Karpas-422 (cell line): ENCODE measurements at places on chromosomes 7 and 10. TPM values are rescaled to one million over a fixed set of nuclear protein-coding genes. Genes with fewer than 3 reads are reported as not detected.

The PIK3CG gene
- 87.6 and 118 TPM in 2 replicates for total RNA-seq

The OR2A7 gene
- total RNA-seq, result not detected in 2 replicates

The SUPV3L1 gene
- 37.6 and 42.0 TPM in 2 replicates for total RNA-seq

The ZSWIM8 gene
- total RNA-seq, result 33.0 and 49.5 TPM in 2 replicates

The WNT8B gene
- total RNA-seq, result not detected in 2 replicates

The GDF2 gene
- total RNA-seq, result not detected in 2 replicates

GRCh38 chr10:68784476-68784875 is 42.9 kb upstream of the STOX1 start:
- DNase-seq, result no peak

DNA sequence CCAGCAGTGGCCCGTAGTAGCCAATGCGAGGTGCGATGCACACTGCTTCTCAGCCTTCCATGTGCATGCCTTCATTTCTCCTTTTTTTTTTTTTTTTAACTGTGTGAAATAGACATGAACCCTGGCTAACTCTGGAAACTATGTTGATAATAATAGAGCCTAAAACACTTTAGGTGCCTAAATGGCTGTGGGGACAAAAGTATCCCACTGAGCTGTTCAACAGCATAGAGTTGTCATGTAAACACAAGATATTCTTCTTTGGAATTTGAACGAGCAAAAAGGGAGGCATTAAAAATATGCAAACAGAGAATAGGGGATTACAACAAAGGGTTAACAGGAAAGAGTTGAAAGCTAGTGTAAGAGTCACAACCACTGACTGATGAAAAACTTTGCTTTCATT is 162.1 kb upstream of the NOBOX start:
- DNase-seq, result no peak

GRCh38 chr7:142320883-142321282 is 63.0 kb upstream of the PRSS58 start:
- DNase-seq, result no peak

DNA sequence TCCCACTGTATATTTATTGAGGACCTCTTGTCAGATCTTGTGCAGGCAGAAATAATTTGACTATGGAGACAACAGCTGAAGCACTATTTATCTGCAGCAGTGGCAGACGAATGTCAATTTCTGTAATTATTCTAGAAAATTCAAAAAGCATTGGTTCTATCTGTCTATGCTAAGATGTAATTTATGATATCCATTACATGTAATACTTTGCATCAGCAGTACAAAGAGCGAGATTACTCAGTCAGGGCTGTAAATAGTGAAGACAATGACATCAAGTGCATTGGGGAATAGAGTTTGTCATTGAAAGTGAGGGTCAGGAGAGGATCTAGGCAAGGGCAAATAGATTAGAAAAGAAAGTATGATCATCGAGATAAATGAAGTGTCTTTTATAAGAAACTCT is 508.2 kb downstream of the ZWINT start:
- DNase-seq, result no peak

DNA sequence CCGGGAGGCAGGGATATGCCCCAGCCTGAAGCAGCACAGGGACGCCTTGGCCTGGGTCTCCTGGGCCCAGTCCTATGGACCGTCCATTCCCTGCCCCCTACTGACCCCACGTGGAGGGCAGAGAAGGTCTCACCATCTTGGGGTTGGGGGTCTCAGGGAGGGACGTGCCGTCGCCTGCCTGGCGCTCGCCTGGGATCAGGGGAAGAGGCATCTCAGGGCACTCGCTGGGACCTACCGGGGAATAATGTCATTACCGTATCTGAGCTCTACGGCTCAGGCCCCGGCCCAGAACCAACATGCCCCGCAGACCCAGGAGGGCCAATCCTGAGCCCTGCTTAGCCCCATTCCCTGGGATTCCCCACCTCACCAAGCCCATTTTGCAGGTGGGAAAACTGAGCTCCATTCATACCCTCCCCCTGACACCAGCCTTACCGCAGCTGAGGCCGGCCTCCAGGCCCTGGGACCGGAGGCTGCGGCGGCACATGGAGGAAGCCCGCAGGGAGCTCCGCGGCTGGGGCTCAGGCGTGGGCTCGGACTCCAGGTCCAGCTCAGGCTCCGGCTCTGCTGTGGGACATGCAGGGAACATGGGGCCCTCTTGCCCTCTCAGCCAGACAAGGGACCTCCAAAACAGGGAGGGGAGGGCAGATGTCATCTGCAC is 40.7 kb downstream of the GRID2IP start:
- no peak for DNase-seq

DNA sequence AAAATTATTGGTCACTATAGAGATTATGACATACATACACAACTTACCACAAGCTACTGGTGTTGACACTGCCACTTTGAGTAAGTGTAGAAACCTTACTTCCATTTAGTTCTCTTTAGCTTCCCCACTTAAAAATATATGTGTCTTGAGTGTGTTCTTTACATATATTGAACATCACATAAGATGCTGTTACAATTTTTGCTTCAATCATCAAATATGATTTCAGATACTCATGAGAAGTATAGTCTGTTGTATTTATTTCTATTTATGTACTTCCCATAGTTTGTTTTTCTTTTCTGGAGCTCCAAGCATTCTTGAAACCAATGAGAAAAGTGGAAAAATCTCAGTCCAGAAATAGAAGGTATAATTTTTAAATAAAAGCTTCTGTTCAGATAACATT is 102.7 kb upstream of the SDK1 start:
- DNase-seq, result no peak

DNA sequence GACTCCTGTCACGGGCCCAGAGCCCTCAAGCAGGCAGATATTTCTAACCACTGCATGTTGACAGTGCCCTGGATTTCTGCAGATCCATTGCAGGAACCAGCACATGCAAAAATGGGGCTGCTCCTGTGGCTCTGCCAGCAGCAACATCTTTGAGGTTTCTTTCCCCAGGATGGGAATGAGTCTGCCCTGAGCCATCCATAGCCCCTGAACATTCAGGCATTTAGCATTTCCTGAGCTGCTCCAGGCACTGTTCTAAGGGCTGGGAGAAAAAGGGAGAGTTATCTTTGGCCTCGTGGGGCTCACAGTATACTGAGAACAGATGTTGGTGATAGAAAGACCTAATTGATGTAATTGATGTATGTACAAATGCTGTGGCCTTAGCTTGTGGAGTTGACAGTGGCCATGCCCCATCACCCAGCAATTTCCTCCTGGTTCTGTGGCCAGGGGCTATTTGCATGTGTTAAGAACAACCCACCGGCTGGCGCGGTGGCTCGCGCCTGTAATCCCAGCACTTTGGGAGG is 66.0 kb upstream of the LRRC4 start:
- no peak for DNase-seq

GRCh38 chr7:2299870-2300512 is 14.2 kb downstream of the SNX8 start:
- no peak for DNase-seq

DNA sequence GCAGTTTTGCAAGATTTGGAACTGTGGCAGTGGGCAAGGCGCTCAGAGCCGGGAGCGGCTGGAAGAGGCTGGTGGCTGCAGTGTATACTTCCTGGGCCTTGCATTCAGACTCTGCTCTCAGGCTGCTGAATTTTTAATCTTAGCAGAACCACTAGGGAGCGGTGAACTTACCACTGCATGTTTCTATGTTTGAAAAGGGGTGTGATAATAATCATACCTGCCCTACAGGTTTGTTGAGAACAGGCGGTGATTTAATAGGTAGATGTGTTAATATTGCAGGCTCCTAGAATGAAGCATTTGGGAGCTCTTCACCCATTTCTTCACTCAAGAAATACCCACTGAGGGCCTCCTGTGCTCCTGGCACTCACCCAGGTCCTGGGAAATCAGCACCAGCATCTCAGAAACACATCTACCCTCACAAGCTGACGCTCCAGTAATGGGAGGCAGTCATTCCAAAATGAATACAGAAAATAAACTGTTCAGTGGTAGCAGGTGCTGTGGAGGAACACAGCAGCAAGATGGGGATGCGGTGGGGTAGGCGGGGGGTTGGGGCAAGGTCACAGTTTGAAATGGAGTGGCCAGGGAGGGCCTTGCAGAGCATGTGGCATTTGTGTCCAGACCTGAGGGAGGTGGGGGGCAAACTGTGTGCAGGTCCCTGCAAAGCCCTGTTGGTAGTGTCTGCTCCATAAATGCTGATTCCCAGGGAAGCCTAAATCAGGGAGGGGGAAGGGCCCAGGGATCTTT is 41.0 kb downstream of the VWA2 start:
- no peak for DNase-seq

DNA sequence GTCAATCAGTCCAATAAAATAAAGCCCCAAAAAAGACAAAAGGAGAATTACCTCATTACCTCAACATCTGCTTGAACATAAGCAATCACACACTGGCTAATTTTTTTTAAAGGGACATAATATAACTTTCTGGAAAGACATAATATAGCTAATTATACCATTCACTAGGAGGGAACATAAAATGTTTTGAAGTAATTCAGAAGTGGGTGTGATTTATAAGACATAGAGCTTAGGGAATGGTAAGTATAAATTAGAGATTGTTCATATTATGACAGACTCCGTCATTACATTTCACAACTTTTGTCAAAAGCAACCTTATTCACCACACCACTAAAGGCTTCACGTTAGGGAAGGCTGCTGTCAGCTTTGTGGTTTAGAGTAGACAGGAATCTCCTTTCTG is 3.8 kb downstream of the SHTN1 start:
- DNase-seq, result no peak

- no peak for DNase-seq
These were observed 6.6 kb downstream of the TTYH3 start for GRCh38 chr7:2638224-2638991.

- no peak for DNase-seq
These were observed 149.8 kb upstream of the WNT16 start for GRCh38 chr7:121178869-121179497.

GRCh38 chr10:12984165-12984747 is 17.3 kb downstream of the CCDC3 start:
- peak; percentile 85 for DNase-seq

- no peak for DNase-seq
These were observed 572.8 kb downstream of the INHBA start for GRCh38 chr7:41130086-41130485.

DNA sequence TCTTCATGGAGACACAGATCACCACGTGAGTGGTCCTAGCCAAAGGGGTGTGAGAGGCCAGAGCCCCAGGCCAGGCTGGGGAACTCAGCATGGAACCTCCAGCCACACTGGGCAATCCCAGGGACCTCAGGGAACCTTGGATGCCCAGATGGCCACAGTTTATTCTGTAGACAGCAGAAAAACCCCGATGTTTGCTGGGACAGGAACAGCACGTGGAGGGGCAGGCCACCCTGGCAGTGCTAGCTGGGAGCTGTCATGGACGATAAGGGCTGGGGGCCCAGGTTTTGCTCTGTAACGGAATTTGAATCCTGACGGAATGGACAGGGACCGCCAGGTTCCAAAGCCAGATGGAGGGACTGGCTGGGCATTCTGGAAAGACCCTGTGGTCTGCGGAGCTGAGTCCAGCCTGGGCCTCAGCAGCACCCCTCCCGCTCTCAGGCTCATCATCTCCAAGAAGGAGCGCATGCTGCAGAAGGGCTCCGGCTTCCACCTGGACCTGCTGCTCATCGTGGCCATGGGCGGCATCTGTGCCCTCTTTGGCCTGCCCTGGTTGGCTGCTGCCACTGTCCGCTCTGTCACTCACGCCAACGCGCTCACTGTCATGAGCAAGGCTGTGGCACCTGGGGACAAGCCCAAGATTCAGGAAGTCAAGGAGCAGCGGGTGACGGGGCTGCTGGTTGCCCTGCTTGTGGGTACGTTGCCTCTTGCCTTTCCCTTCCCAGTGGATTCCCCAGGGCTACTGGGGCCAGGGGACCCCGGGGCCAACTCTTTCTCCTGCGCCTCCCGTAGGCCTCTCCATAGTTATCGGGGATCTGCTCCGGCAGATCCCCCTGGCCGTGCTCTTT is 5.6 kb downstream of the FASTK start:
- no peak for DNase-seq

DNA sequence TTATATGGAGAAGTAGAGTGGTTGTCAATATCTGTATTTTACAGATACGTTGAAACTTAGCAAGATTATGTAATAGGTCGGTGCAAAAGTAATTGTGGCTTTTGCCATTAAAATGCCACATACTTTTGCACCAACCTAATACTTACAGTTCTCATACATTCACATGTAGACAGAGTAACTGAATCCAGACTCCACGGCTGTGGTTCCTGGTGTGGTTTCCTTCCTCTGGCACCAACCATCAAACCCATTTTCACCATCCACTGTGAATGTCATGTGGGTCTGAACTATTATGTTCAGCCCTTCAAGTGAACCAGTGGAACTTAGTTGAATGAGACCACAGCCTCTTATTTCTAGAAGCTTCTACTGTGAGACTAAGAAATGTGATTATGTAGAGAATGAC is 31.5 kb upstream of the SLIT1 start:
- no peak for DNase-seq

DNA sequence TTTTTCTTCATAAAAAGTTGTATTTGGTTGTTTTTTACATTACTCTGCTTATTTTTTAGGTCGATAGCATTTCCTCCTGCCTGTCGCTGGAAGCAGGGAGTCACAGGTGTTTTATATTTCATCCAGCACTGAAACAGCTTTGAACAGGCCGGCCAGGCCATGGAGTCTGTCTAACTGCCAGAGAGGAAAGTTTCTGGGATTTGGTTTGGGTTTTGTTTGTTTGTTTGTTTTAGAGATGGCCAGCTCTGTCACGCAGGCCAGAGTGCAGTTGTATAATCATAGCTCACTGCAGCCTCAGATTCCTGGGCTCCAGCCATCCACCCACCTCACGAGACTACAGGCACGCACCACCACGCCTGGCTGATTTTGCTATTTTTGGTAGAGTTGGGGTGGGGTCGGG is 23.4 kb downstream of the PROSER2 start:
- DNase-seq, result no peak

DNA sequence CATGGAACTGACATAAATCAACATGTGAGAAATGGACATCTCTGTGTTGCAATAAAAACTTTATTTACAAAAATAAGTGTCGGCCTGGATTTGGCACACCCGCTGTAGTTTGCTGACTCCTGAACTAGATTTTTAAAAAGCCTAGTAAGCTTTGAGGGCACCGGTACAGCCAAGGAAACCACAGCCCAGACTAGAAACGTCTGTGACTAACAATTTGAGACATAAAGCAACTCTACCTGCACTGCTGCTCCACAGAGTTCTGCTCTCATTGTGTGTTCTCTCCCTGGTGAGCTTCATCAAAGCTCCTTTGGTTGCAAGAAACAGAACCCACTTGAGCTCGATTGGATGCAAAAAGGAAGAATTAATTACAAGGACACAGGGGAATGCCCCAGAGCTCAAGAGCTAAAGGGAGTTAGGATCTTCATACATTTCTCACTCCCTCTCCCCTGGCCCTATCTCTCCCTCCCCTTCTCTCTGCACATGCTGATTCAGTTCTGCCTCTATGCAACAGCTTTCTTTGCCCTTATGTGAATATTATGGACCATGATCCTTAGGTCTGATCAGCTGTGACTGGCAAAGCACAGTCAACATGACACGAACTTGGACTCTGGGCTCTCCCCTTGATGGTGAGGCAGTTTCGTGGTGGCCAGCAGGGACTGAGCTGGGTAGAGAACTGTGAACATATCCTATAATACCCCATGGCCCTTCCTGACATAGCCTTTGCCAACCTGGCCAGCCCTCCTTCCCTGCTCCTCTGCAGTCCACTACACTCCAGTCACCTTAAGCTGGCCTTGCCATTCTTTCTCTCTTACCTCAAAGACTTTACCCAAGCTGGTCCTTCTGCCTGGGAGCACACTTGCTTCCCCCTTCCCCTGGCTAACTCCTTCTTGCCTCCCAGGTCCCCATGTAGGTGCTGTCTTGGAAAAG is 77.5 kb upstream of the YAE1 start:
- DNase-seq, result no peak

GRCh38 chr7:157981778-157982177 is 605.8 kb downstream of the PTPRN2 start:
- DNase-seq, result no peak

GRCh38 chr7:51249187-51249945 is 67.2 kb downstream of the COBL start:
- no peak for DNase-seq
